ENCODE measurements at places on chromosomes 1 and 21.
A peak's percentile ranks its signal among the peaks of the same experiment; 100 is the strongest.

DNA sequence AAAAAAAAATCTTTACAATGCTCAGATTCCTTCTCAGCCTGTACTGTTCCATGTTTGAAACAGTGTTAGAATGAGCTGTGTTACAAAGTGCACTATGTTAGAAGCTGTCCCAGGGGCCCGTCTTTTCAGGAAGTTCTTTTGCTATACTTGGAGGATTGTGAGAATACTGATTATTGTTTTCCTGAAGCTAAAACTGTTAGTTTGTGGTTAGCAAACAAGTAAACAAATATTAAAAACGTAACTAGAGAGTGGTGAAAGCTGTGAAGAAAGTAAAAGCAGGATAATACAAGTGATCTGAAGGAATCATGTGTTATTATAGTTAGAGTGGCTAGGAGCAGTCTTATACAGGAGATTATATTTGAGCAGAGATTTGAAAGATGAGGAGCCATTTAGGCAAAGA is 35.6 kb downstream of the CAMSAP2 start:
- H3K4me1 ChIP-seq: peaks cover 5% of the 10 kb centered on the region
- H3K27ac ChIP-seq: no peak overlapping the region
- no peak for DNase-seq
- no peak overlapping the region for H3K4me3 ChIP-seq

- H3K36me3 ChIP-seq: no peaks in the 10 kb centered on the region
- no peaks in the 10 kb centered on the region for H3K4me1 ChIP-seq
- peaks cover 4% of the 10 kb centered on the region for H3K27me3 ChIP-seq
- no peak for DNase-seq
- H3K27ac ChIP-seq: no peak overlapping the region
These were observed 78.0 kb upstream of the TNFSF18 start for GRCh38 chr1:173128742-173129141.

DNA sequence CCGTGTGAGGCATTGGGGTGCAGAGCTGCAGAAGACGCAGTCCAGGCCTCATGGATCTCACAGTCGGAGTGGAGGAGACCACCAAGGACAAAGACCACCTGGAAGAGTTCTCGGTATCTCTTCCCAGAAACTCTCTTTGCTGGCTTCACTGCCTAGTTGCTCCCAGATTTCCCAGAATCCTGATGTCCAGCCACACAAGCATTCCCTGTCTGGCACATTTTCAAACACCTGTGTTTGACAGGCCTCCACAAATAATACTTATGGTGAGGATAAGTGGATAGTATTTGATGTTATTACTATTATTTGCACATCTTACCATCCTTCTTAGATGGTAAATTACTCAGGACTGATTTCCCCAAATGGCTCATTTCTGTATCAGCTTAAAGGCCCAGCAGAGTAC is 27.7 kb upstream of the KANK4 start:
- no peak for DNase-seq
- H3K4me1 ChIP-seq: no peaks in the 10 kb centered on the region
- H3K36me3 ChIP-seq: no peaks in the 10 kb centered on the region
- H3K27me3 ChIP-seq: no peaks in the 10 kb centered on the region
- no peak overlapping the region for H3K27ac ChIP-seq

DNA sequence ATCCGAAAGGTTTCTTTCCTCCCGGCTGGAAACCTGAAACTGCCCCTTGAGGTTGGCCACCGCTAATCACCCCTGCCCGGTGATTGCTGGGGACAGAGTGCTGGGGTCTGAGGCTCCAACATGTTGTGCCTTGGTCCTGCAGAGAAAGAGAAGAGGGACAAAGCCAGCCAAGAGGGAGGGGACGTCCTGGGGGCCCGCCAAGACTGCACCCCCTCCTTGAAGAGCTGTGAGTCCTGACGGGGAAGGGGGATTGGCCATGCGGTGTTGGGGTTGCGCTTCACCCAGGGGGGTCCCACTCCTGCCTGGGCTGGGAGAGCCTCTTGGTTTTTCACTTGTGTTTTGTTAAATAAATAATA is 19.5 kb downstream of the LDLRAP1 start:
- H3K27me3 ChIP-seq: peaks cover 3% of the 10 kb centered on the region
- peaks cover 19% of the 10 kb centered on the region for H3K36me3 ChIP-seq
- DNase-seq: no peak
- H3K4me1 ChIP-seq: peaks cover 37% of the 10 kb centered on the region
- peak overlapping the region; percentile 69 for H3K4me3 ChIP-seq

DNA sequence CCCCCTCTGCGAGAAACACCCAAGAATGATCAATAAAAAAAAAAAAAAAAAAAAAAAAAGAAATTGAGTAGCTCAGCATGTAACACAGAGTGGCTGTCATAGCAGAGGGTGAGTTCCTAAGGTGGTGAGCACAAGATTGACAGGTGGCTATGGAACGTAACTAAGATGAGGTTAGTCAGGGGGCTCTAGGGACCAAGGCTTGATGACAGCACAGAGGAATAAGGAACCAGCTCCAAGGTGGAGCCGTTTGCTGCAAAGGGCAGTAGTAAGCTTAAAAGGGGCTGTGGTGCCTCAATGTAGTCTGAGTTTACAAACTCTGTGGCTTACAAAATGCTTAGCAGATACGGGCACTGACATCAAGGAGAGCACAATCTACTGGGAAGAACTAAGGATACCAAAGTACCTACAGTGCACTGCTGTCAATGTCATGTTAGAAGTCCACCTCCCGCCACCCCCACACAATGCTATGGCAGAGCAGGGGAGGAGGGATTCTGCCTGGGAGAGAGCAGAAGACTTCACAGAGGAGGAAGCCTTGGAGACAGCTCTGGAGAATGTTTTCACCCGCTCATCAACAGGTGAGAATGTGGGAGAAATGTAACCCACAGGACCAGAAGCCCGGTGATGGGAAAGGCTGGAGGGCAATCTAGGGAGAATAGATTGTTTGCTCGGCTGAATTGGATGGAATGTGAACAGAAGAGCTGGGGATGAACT is 13.1 kb downstream of the IQGAP3 start:
- no peaks in the 10 kb centered on the region for H3K27me3 ChIP-seq
- H3K27ac ChIP-seq: no peak overlapping the region
- H3K4me1 ChIP-seq: no peaks in the 10 kb centered on the region
- peaks cover 9% of the 10 kb centered on the region for H3K36me3 ChIP-seq
- no peak overlapping the region for H3K4me3 ChIP-seq
- DNase-seq: no peak

- H3K4me1 ChIP-seq: peaks cover 7% of the 10 kb centered on the region
- no peak overlapping the region for H3K4me3 ChIP-seq
- no peaks in the 10 kb centered on the region for H3K36me3 ChIP-seq
- peaks cover 47% of the 10 kb centered on the region for H3K27me3 ChIP-seq
- no peak for DNase-seq
These were observed 5.7 kb upstream of the AKT3 start for GRCh38 chr1:243855616-243856318.

DNA sequence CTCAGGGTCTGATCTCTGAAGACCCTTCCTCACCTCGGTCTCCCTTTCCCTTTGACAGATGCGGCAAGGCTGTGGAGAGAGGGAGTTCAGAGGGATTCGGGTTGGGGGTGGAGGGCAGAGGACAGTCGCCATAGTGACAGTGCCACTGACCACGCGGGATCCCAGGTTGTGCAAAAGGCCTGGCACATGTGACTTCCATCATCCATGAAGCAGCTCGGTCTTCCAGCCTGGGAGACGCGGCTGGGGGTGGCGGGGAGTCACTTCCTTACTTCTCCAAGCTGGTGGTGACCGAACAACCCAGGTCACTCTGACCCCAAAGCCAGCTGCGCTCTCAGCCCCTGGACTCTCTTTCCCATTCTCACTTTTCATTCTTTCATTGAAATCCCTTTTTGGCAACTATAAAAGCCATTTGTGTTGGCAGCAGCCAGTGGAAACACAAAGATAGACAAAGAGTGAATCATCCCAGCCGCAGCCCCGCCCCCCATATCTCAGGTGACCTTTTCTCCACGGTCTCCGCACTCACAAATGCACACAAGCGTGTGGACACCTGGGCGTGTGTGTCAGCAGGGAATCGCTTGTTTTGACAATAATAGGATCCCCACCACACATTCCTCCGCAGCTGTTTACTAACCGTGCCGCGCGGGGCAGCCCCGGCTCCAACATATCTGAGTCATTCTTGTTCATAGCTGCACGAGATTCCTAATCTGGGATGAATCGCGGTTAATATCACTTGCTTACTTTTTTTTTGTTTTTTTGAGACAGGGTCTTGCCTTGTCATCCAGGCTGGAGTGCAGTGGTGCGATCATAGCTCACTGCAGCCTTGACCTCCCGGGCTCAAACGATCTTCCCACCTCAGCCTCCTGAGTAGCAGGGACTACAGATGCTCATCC is 68.3 kb downstream of the DHRS3 start:
- DNase-seq: no peak
- H3K36me3 ChIP-seq: no peaks in the 10 kb centered on the region
- H3K27ac ChIP-seq: no peak overlapping the region
- H3K4me1 ChIP-seq: no peaks in the 10 kb centered on the region

GRCh38 chr1:212125654-212126053 is 90.1 kb downstream of the DTL start:
- peaks cover 28% of the 10 kb centered on the region for H3K36me3 ChIP-seq
- no peak overlapping the region for H3K27ac ChIP-seq
- peaks cover 30% of the 10 kb centered on the region for H3K4me1 ChIP-seq
- no peak overlapping the region for H3K4me3 ChIP-seq
- no peaks in the 10 kb centered on the region for H3K27me3 ChIP-seq
- DNase-seq: no peak

DNA sequence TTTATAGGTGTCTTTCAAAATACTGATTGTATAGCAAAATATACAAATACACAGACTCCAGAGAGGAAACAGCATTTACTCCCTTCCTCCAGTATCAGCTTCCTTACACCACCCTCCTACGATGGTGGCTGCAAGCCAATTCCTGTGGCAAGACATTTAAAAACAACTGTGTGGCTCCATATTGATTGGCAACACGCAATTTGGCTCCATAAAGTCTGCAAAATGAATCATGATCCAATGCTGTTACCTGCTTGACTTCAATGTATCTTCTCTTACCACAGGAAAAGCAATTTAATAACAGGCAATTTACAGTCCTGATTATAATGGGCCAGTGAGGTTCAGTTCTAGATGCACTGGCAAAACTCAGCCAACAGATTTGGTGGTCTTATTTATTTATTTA is 19.7 kb upstream of the ATP6V1G3 start:
- H3K27me3 ChIP-seq: no peaks in the 10 kb centered on the region
- H3K36me3 ChIP-seq: no peaks in the 10 kb centered on the region
- H3K27ac ChIP-seq: no peak overlapping the region
- no peak for DNase-seq
- peaks cover 41% of the 10 kb centered on the region for H3K4me1 ChIP-seq

- no peak overlapping the region for H3K27ac ChIP-seq
- no peaks in the 10 kb centered on the region for H3K4me1 ChIP-seq
- H3K36me3 ChIP-seq: no peaks in the 10 kb centered on the region
- DNase-seq: no peak
These were observed 30.5 kb upstream of the AHCYL1 start for GRCh38 chr1:109954041-109954512.

DNA sequence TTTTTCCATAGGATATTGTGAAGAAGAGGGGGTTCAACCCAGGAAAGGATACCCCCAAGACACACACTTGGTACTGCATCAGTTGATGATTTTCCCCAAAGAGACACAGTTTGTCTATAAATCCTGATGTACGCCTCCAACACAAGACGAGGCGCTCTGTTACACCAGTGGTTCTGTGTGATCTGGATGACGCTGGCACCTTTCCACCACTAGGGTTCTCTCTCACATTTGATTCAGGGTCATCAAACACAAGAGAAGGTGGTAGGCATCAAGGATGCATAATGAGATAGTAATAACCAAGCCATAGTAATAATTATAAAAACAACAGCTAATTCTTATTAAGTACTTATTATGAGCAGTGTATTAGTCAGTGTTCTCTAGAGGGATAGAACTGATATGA is 508.8 kb upstream of the ZP4 start:
- no peaks in the 10 kb centered on the region for H3K4me1 ChIP-seq
- no peaks in the 10 kb centered on the region for H3K36me3 ChIP-seq
- no peak for DNase-seq
- H3K4me3 ChIP-seq: no peak overlapping the region
- no peak overlapping the region for H3K27ac ChIP-seq

GRCh38 chr1:193785850-193786420 is 599.5 kb upstream of the B3GALT2 start:
- no peak for DNase-seq
- H3K27me3 ChIP-seq: no peaks in the 10 kb centered on the region

- no peaks in the 10 kb centered on the region for H3K36me3 ChIP-seq
- no peaks in the 10 kb centered on the region for H3K4me1 ChIP-seq
- no peak overlapping the region for H3K4me3 ChIP-seq
- no peaks in the 10 kb centered on the region for H3K27me3 ChIP-seq
- H3K27ac ChIP-seq: no peak overlapping the region
These were observed 380.7 kb upstream of the NR5A2 start for GRCh38 chr1:199646761-199647160.

DNA sequence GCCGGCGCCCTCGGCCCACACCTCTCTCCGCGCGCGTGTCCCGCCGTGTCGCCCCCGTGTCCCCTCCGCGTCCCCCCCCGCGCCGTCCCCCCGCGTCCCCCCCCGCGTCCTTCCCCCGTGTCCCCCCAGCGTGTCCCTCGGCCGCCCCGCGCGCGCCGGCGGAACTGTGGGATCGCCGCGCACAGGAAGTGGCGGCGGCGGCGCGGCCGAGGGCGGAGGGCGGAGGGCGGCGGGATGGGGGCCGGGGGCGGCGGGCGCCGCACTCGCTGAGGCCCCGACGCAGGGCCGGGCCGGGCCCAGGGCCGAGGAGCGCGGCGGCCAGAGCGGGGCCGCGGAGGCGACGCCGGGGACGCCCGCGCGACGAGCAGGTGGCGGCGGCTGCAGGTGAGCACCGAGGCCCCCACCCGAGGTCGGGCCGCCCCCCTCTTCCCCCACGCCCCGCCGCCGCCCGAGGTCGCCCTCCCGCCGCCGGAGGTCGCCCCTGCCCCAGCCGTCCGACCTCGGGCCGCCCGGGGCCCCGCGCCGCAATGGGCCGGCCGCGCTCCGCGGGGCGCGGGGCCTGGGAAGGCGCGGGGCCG is at the start of gene AGPAT3:
Gene AGPAT3 (plus strand): TSS at position 262 of the 578 bp plus-strand sequence. CDS start 94,459 bp downstream, outside the sequence.
- peaks cover 29% of the 10 kb centered on the region for H3K36me3 ChIP-seq
- DNase-seq: no peak
- H3K4me3 ChIP-seq: peak within 1 kb of the TSS; percentile 87
- H3K27me3 ChIP-seq: no peaks in the 10 kb centered on the region

DNA sequence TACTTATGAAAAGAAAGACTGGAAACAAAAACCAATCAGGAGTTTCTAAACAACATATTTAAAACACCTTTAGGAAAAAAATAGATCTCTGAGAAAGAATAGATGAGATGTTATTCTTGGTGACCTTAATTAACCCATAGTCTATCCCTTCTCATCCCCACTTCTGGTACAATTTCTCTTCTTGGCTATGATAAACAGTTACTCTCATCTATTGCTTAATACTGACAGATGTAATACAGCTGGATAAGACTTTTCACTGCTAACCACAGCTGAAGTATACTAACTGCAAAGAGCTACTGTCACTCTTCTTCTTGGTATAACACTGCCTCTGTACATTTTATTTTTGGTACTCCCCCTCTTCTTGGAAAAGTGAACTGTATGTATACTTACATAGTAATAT is 15.2 kb downstream of the EXTL2 start:
- H3K27me3 ChIP-seq: no peaks in the 10 kb centered on the region
- H3K4me1 ChIP-seq: peaks cover 2% of the 10 kb centered on the region
- DNase-seq: no peak
- no peaks in the 10 kb centered on the region for H3K36me3 ChIP-seq

Data from T-helper 2 cell treated with Interferon-gamma antibody and Interleukin-4, amounts not matched to agents 5 μg/mL and 100 μg/mL, for 36 hours (primary cell).